Cerebellar cortex (tissue), 1 donor: ENCODE measurements at places on chromosomes 13 and 19.

- DNase-seq = peak; percentile 31
These were observed 4.4 kb downstream of the PLEKHJ1 start for GRCh38 chr19:2231621-2232221.

- DNase-seq = no peak
These were observed 230.7 kb downstream of the NHLRC3 start for GRCh38 chr13:39269004-39269403.

DNA sequence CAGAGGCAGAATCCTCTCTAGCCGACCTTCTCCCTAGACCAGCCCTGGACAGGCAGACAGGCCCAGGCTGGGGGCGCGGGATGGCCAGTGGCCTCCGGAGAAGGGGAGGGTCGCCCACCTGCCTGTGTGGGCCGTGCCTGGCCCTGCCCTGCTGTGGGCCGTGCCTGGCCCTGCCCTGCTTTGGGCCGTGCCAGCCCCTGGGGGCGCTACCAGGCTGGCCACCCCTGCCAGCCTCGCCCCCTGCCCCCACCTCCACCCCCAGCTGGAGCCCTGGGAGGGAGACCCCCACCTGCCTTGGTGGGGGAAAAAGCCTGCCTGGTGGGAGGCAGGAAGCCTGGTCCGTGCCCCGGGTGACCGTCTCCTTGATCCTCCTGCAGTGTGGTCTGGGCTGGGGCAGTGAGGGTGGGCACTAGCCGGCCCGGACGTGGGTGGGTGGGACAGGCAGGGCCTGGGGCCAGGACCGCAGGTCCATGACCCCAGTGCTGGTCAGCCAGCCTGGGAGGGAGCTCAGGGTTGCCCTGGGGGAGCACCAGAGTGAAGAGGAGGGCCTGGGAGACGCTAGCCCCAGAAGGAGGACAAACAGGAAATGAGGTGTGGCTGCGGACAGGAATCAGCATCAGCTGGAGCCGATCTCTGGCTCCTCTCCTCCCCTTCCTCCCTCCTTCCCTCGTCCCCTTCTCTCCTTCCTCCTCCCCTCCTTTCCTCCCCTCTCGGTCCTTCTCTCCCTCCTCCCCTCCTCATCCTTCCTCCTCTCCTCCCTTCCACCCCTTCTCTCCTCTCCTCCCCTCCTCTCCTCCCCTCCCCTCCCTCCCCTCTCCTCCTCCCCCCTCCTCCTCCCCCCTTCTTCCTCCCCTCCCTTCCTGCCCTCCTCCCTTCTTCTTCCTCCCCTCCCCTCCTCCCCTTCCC is 5.1 kb upstream of the MKNK2 start:
- peak; percentile 74 for DNase-seq

DNA sequence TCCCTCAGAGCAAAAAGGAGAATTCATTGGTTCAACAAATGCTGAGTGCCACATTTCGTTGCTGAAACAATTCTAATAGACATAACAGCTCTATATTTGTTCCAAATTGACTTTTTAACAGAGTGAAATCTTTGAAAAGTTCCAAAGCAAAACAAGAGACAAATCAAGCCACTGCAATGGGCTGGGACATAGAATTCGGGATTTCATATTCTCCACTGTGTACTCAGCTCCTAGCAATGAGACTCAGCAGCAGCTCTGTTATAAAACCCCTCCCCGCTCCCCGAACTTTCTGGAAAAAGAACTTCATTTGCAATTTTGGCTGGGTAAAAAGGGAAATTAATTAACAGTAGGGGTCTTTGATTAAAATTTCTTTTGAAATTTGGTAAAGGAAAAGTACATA is 11.3 kb downstream of the RFX2 start:
- DNase-seq = no peak

DNA sequence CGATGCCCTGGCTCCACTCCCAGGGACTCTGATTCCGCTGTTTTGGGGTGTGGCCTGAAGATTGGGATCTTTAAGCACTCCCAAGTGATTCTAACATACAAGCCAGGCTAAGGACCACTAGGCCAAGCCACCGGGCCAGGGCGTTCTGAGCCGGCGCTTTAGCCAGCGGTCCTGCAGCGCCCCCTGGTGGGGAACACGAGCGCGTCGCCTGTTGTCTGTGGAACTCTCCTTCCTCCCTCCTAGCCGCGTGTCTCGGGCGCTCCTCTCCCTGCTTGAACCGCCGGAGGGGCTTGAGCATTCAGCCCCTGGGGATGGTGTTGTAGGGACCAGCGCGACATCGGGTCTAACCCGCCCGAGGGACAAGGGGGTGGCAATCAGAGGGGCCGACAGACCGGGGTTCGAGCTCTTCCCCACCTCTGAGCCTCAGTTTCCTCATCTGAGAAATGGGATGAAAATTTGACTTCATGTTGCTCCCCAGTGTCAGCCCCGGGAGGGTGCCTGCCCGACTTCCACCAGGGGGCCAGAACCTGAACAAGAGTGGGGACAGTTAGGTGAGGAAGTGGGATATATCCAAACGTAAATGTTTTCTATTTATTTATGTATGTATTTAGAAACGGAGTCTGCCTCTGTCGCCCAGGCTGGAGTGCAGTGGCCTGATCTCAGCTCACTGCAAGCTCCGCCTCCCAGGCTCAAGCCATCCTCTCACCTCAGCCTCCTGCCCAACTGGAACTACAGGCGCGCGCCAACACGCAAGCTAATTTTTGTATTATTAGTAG is 18.0 kb upstream of the PNMA8B start:
- peak; percentile 68 for DNase-seq

GRCh38 chr13:51043310-51043709 is 67.8 kb downstream of the C13orf42 start:
- no peak for DNase-seq

GRCh38 chr13:59754411-59754810 is 409.3 kb downstream of the DIAPH3 start:
- DNase-seq = no peak

- DNase-seq = no peak
These were observed 1651.3 kb downstream of the SLITRK5 start for GRCh38 chr13:89322466-89322865.

DNA sequence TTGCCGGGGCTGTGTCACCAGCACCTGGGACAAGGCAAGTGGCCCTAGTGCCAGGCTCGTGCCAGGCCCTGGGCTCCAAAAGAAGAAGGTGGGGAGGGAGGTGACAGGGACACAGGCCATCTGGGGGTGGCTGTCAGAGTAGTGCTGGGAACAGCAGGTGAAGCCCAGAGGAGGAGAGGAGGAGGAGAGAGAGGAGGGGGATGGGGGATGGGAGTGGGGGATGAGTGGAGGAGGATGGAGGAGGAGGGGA is 18.7 kb downstream of the LSM4 start:
- DNase-seq = peak; percentile 57

GRCh38 chr13:53045189-53045588 is 16.6 kb downstream of the OLFM4 start:
- no peak for DNase-seq

DNA sequence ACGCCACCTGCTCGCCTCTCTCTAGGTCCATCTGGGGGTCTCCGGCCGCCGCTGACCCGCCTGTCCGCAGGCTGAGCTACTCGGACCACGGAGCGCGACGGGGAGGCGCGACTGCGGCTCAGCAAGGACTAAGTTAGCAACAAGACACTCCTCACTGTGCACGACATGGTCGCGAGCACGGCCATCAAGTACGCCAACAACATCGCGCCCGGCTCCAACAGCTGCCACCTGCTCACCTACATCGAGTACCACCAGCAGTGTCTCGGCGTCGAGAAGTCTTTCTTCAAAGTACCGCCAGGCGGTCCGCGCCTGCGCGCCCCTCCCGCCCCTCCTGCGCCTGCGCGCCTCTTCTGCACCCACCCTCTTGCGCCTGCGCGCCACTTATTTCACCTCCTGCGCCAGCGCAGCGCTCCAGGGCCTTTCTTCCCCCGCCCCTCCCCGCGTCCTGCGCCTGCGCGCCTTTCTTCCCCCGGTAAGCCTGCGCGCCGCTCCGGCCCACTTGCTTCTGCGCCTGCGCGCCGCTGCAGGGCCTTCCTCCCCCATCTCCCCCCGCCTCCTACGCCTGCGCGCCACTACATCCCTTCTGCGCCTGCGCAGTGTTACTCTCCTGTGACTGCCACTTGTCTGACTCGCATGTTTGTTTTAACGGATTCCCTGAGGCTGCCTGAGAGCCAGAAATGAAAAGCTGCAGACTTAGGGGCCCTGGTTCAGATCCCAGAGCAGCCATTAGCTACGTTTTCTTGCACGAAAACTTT is 64.0 kb downstream of the ACSBG2 start:
- peak; percentile 98 for DNase-seq

- no peak for DNase-seq
These were observed 1270.8 kb downstream of the PCDH9 start for GRCh38 chr13:65959305-65959704.

DNA sequence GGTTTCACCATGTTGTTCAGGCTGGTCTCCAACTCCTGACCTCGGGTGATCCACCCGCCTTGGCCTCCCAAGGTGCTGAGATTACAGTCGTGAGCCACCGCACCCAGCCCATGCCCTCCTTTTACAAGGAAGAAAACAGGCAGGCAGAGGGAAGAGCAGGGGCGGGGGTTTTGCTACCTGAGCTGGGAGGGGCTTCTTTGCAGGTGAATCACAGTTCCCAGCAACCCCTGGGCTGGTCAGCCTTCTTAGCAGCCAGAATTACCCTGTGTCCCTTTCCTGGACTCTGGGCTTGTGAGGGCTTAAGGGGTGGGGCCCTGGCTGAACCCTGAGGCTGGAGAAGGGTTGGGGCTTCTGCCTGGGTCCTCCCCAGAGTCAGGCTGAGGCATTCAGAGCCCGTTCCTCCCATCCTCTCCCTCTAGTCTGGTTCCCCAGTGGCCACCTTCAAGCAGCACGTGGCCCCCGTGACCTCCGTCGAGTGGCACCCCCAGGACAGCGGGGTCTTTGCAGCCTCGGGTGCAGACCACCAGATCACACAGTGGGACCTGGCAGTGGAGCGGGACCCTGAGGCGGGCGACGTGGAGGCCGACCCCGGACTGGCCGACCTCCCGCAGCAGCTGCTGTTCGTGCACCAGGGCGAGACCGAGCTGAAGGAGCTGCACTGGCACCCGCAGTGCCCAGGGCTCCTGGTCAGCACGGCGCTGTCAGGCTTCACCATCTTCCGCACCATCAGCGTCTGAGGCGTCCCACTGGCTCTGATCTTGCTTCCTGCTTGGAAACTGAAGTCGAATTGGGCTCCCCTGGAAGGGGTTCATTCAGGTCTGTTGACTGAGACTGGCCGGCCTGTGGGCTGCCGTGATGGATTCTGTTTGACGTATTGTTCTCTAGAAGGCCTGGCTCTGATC is 2.8 kb upstream of the KCNJ14 start:
- DNase-seq = no peak

DNA sequence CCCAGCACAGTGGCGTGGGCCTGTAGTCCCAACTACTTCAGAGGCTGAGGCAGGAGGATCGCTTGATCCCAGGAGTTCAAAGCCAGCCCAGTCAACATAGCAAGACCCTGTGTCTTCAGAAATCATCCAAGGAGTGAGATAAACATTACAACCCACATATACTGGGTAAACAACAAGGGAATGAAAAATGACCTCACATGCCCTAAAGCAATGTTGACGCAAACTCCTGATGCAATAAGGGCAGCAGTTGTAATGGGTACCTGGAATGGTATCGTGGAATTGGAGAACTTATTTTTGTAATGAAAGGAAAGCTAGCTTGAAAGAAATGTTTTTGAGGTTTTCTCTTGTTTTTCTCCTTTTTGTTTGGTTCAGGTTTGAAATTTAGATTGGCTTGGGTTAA is 24.5 kb upstream of the LGALS16 start:
- DNase-seq = no peak

GRCh38 chr19:40802300-40803169 is 3.5 kb downstream of the EGLN2 start:
- peak; percentile 66 for DNase-seq

- DNase-seq = no peak
These were observed 169.8 kb downstream of the SHISA2 start for GRCh38 chr13:25881971-25882451.

GRCh38 chr19:51422053-51422448 is 4.6 kb upstream of the SIGLEC10 start:
- peak; percentile 57 for DNase-seq

- DNase-seq = no peak
These were observed 978.7 kb downstream of the SLITRK5 start for GRCh38 chr13:88649855-88650254.

DNA sequence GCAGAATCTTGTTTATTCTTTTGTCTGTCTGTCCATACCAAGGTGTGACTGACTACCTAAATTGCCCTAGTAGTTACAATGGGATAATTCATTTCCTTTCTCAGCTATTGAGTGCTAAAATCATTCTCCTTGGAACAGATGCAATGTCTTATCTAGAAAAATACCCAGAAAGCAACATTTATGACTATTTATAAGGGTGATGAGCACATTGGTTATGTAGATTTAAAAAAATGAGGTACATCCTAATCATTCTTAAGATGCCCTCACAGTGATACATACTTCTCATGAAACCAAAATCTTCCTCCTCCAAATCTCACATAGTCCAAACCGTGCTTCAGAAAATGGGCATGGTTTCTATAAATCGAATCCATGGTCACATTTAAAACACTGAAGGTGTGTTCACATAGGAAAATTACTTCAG is 11.6 kb upstream of the UBE2L5 start:
- no peak for DNase-seq

DNA sequence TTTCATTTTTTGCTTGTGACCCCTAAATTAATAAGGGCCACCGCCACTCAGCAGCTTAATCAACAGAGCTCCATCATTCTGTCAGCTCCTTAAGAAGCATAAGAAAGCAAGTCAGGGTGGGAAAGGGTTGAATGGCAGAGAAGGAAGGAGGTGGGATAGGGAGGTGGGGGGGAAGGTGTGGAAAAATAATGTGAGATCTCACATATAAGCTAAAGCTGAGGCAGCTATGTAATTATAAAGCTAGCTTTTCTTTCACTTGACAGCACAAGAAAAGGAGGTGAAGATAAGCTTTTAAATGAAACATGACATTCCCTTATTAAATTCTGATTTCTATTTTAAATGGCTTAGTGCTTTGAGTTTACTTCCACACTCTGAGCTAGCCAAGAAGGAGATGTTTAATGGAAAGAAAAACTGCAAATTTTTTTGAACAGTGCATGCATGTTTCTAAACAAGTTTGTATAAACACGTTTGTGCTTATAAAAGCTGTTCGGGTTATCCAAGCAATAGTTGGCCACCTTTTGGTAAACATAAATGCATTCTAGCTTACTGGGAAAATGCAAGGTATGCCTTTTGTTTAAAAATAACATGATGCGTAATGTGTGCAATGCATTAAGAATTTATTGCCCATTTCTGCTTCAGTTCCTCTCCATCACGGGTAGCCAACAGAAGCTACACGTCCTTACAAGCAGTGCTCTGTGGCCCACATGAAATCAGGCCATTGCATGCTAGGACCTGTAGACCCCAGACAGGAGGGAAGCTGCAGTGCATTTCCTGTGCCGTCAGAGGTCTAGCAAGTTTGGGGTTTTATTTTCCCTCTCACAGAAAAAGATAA is 96.2 kb downstream of the LHFPL6 start:
- no peak for DNase-seq

DNA sequence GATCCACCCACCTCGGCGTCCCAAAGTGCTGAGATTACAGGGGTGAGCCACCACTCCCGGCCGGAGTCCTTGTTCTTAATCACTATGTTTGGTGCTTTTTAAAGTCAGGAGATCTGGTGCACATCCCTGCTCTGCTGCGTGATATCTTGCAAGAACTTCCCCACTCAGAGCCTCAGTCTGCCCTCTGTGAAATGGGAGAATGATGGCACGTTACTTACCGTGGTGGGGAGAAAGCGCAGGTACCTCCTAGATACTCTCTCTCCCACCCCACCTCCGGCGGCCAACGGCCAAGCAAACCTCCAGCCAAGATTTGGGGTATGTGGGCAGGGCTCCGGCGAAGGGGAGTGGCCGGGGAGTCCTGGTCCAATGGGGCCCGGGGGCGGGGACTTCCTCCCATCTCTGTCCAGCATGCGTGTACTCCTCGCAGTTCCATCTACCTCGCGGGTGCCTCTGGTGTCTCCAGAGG is at the start of gene RYR1:
Gene RYR1 (plus strand): TSS at position 424 of the 466 bp plus-strand sequence. CDS start 139 bp downstream, outside the sequence.
- peak; percentile 17 for DNase-seq

- no peak for DNase-seq
These were observed 9.0 kb downstream of the COL4A1 start for GRCh38 chr13:110297766-110298504.
